ENCODE measurements at places on chromosomes 3 and 15. TPM values are rescaled to one million over a fixed set of nuclear protein-coding genes. Genes with fewer than 3 reads are reported as not detected.

The STRC gene
- polyA plus RNA-seq: not detected

The TPRG1 gene
- 3.8 TPM for polyA plus RNA-seq

The KLHL40 gene
- polyA plus RNA-seq: not detected

The ACAP2 gene
- polyA plus RNA-seq: 45.1 TPM

The COL7A1 gene
- polyA plus RNA-seq: not detected

The IMPG2 gene
- polyA plus RNA-seq: not detected

The ZNF80 gene
- polyA plus RNA-seq: 5.1 TPM

The CHRNA5 gene
- polyA plus RNA-seq: 0.08 TPM

The MUC20 gene
- 0.47 TPM for polyA plus RNA-seq

The TRAT1 gene
- polyA plus RNA-seq: 120 TPM

The EIF2B5 gene
- polyA plus RNA-seq: 60.1 TPM

The TIGIT gene
- 210 TPM for polyA plus RNA-seq

The HIGD2B gene
- not detected for polyA plus RNA-seq

The SYNPR gene
- not detected for polyA plus RNA-seq

The FANCI gene
- polyA plus RNA-seq: 8.5 TPM

The RAB43 gene
- 21.9 TPM for polyA plus RNA-seq

The EBLN2 gene
- polyA plus RNA-seq: 1.3 TPM

The TNNC1 gene
- polyA plus RNA-seq: 1.1 TPM

The CIDEC gene
- polyA plus RNA-seq: not detected

The CYP1A2 gene
- polyA plus RNA-seq: not detected

The RLBP1 gene
- not detected for polyA plus RNA-seq

The DNAH1 gene
- polyA plus RNA-seq: 1.1 TPM

The INTS14 gene
- 40.6 TPM for polyA plus RNA-seq

The BCL2A1 gene
- polyA plus RNA-seq: 14.9 TPM

The TMEM158 gene
- not detected for polyA plus RNA-seq

The ZPLD1 gene
- not detected for polyA plus RNA-seq

The PLCH1 gene
- 0.05 TPM for polyA plus RNA-seq

The CYP11A1 gene
- not detected for polyA plus RNA-seq

The ST6GAL1 gene
- 149 TPM for polyA plus RNA-seq

The TMEM45A gene
- not detected for polyA plus RNA-seq

The STAB1 gene
- not detected for polyA plus RNA-seq

The ADGRG7 gene
- not detected for polyA plus RNA-seq

The CHST13 gene
- not detected for polyA plus RNA-seq

The CCR3 gene
- 14.4 TPM for polyA plus RNA-seq

The CRABP1 gene
- not detected for polyA plus RNA-seq

The SPATA12 gene
- not detected for polyA plus RNA-seq

The ERICH6 gene
- not detected for polyA plus RNA-seq

The TGM5 gene
- not detected for polyA plus RNA-seq

The SHC4 gene
- polyA plus RNA-seq: not detected

The ACP3 gene
- polyA plus RNA-seq: not detected

The GPR87 gene
- not detected for polyA plus RNA-seq

The FBXO40 gene
- not detected for polyA plus RNA-seq

The DNAJA4 gene
- 9.9 TPM for polyA plus RNA-seq

The MINDY4B gene
- not detected for polyA plus RNA-seq

Measured in CD4-positive, CD25-positive, alpha-beta regulatory T cell (primary cell).